ENCODE measurements at places on chromosomes 5 and 9.

GRCh38 chr5:138354926-138355378 lies 2.5 kb downstream of the KDM3B start:
- no peak for DNase-seq

- no peak for DNase-seq
Measured at GRCh38 chr5:149387982-149388381, 8.9 kb upstream of the IL17B start.

- DNase-seq = no peak
Measured at GRCh38 chr5:2335125-2335732, 416.2 kb downstream of the IRX2 start.

DNA sequence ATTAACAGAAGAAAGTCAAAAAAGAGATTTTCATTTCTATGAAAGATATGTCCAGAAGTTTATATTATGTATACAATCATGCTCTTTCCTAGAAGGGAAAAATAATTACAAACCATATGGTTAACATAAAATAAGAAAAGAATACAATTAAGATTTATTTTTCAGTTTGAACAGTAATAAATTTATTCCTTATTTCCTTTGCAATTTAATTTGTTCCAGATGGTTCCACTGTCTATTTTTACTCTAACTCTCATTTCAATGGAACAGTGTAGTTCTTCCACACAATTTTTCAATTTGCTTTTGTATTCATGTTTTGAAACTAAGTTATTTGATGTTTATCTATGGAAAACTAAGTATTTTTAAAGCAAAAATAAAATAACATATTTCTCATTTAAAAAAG lies 1026.3 kb downstream of the TAF11L14 start:
- no peak for DNase-seq

DNA sequence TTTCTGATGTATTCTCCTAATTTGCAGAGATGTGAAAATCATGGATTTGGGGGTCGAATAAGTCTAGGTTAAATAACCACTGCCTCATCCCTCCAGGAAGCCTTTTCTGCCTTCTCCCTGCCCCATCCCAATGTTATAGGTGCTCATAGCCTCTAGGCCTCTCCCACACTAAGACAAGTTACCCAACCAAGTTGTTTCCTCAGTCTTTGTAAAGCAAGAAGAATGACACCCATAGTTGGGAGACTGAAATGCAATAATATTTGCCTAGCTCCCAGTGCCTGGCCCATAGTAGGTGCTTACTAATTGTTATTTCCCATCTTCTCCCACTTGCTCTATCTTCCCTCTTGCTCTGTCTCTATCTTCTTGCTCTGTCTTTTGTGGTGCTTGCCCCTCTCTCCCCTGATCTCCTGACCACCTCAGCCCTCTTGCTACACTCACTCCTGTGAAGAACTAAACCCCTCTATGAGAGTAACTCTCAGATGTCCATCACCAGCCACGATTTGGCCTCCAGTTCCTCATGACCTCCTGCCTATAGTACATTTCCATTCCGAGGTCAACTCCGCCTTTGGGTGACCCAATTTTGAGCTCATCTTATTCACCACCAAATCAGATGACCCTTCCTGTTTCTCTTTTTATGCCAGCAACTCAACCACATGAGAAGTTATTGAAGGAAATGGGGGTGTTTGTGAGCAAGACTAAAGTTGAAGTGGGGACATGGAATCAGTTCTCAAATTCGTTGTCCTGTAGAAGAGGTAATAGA lies 7.0 kb downstream of the AFAP1L1 start:
- DNase-seq = no peak

DNA sequence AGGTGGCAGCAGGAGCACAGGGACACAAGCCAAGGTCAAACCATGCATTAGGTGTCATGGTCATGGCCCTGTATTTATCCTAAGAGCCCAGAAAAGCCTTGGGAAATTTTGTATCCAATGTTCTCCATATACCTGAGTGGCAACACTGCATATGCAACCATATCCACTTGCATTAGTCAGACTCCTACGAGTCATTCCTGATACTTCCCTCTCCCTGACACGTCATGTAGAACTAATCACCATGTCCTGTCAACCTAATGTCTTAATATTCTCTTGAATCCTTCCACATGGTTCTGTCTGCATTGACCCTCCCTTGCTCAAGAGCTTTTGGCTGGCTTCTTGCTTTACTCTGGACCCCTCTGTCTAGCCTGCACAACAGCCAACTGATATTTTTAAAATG lies 9.4 kb downstream of the SCGB3A2 start:
- DNase-seq = no peak
